ENCODE measurements at places on chromosomes 3 and 15. TPM values are rescaled to one million over a fixed set of nuclear protein-coding genes. Genes with fewer than 3 reads are reported as not detected.
A peak's percentile ranks its signal among the peaks of the same experiment; 100 is the strongest.

The NR2E3 gene
- not detected for total RNA-seq

The CCDC50 gene
- 26.5 TPM for total RNA-seq

The KCNMB3 gene
- total RNA-seq = 0.33 TPM

The AGTR1 gene
- total RNA-seq = not detected

The MESP2 gene
- 0.14 TPM for total RNA-seq

- no peak for DNase-seq
- no peak overlapping the region for H3K27ac ChIP-seq
- H3K4me1 ChIP-seq = no peaks in the 10 kb centered on the region
- H3K27me3 ChIP-seq = no peaks in the 10 kb centered on the region
- H3K36me3 ChIP-seq = no peaks in the 10 kb centered on the region
These were observed 399.6 kb upstream of the EPHA3 start for GRCh38 chr3:88707837-88708236.

The OR5H6 gene
- not detected for total RNA-seq

- no peaks in the 10 kb centered on the region for H3K36me3 ChIP-seq
- H3K4me1 ChIP-seq = no peaks in the 10 kb centered on the region
- no peak overlapping the region for H3K4me3 ChIP-seq
- no peak for DNase-seq
These were observed 415.4 kb downstream of the MAGI1 start for GRCh38 chr3:65623362-65623761.

GRCh38 chr15:59158701-59159034 lies 48.0 kb upstream of the LDHAL6B start:
- no peaks in the 10 kb centered on the region for H3K27me3 ChIP-seq
- no peak overlapping the region for H3K4me3 ChIP-seq
- no peak overlapping the region for H3K27ac ChIP-seq
- no peaks in the 10 kb centered on the region for H3K36me3 ChIP-seq
- DNase-seq = no peak

- H3K4me1 ChIP-seq = peaks cover 2% of the 10 kb centered on the region
- H3K27ac ChIP-seq = no peak overlapping the region
- H3K36me3 ChIP-seq = no peaks in the 10 kb centered on the region
- H3K4me3 ChIP-seq = no peak overlapping the region
- H3K27me3 ChIP-seq = no peaks in the 10 kb centered on the region
These were observed 6.7 kb upstream of the BFSP2 start for GRCh38 chr3:133393204-133393603.

The EIF4G1 gene
- total RNA-seq = 479 TPM

The C3orf20 gene
- not detected for total RNA-seq

GRCh38 chr3:77158730-77159581 lies 119.1 kb downstream of the ROBO2 start:
- no peaks in the 10 kb centered on the region for H3K27me3 ChIP-seq
- no peaks in the 10 kb centered on the region for H3K4me1 ChIP-seq
- no peak overlapping the region for H3K27ac ChIP-seq
- H3K4me3 ChIP-seq = no peak overlapping the region
- no peak for DNase-seq
- H3K36me3 ChIP-seq = no peaks in the 10 kb centered on the region

The CHRM5 gene
- total RNA-seq = not detected

The CPLX3 gene
- total RNA-seq = 0.11 TPM

The MKRN3 gene
- total RNA-seq = 2.2 TPM

DNA sequence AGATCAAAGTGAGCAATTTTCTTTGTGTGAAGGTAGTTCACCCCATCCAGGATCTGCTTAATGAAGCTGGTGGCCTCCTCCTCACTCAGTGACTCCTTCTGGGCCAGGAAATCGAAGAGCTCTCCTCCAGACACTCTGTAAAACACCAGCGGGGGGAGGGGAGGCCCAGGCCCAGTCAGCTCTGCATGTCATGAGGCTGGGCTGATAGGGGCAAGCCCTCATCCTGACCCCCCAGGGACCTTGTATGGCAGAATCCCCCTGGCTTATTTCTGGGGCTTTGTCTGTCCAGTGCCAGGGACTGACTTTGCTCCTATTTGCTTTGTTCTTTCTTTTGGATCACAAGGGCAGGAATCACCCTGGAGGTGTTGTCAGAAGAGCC lies 74.9 kb downstream of the DAPK2 start:
- H3K27ac ChIP-seq = peak overlapping the region; percentile 97
- H3K4me3 ChIP-seq = no peak overlapping the region
- peak; percentile 78 for DNase-seq
- H3K27me3 ChIP-seq = no peaks in the 10 kb centered on the region

The CD200R1 gene
- 1.4 TPM for total RNA-seq

The SPCS1 gene
- 120 TPM for total RNA-seq

- H3K36me3 ChIP-seq = no peaks in the 10 kb centered on the region
- H3K4me1 ChIP-seq = no peaks in the 10 kb centered on the region
- H3K27ac ChIP-seq = no peak overlapping the region
- DNase-seq = no peak
- no peak overlapping the region for H3K4me3 ChIP-seq
- no peaks in the 10 kb centered on the region for H3K27me3 ChIP-seq
These were observed 36.8 kb downstream of the SNTN start for GRCh38 chr3:63689285-63689684.

The GOLGA8J gene
- not detected for total RNA-seq

The AHSG gene
- total RNA-seq = not detected

GRCh38 chr3:126119008-126119675 lies 35.2 kb upstream of the SLC41A3 start:
- no peak for DNase-seq
- no peaks in the 10 kb centered on the region for H3K36me3 ChIP-seq
- H3K27me3 ChIP-seq = no peaks in the 10 kb centered on the region
- H3K4me3 ChIP-seq = no peak overlapping the region

DNA sequence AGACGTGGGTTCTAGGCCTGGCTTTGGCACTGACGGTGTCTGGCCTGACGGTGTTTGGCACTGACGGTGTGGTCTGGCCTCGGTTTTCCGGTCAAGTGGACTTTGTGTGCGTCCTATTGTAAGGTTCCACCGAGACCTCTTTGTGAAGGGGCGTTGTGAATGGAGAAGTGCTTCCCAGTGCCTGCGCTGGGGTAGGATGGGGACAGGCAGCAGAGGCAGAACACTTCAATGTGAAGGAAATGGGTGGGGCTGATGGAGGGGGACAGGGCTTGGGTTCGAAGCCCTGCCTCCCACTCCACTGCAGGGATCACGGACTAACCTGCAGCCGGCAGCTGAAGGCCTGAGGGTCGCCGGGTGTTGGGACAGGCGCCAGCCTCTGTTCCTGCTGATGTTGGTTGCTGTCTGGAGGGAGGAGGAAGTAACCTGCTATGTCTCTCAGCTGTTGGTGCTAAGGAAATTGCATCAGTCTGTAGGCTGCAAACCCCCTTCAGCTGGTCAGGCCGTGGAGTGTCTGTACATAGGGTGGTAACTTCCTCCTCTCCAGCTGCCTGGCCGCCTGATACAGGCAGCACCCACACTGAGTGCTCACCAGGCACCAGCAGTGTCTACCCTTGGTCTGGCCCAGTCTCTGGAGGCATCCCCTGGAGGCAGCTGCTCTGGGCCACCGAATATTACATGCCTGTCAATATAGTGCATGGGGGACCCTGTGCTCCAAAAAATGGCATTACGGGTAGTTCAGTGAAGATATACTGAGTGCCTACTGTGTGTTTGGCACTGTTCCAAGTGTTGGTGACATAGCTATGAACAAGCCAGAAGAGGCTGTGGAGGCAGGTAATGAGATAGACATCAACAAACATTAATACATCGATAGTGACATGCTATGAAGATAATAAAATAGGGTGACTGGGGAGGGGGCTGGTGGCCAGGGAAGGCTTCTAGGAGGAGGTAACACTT lies 1.1 kb downstream of the TM6SF1 start:
- H3K4me3 ChIP-seq = peak overlapping the region; percentile 69
- peak overlapping the region; percentile 59 for H3K27ac ChIP-seq
- DNase-seq = peak; percentile 39
- H3K4me1 ChIP-seq = peaks cover 8% of the 10 kb centered on the region
- H3K36me3 ChIP-seq = no peaks in the 10 kb centered on the region

The AADACL2 gene
- not detected for total RNA-seq

- DNase-seq = peak; percentile 77
- H3K27me3 ChIP-seq = no peaks in the 10 kb centered on the region
- peaks cover 4% of the 10 kb centered on the region for H3K36me3 ChIP-seq
- H3K4me1 ChIP-seq = peaks cover 24% of the 10 kb centered on the region
- H3K4me3 ChIP-seq = peak overlapping the region; percentile 91
These were observed 463 bp downstream of the TERC start for GRCh38 chr3:169764312-169764881.

DNA sequence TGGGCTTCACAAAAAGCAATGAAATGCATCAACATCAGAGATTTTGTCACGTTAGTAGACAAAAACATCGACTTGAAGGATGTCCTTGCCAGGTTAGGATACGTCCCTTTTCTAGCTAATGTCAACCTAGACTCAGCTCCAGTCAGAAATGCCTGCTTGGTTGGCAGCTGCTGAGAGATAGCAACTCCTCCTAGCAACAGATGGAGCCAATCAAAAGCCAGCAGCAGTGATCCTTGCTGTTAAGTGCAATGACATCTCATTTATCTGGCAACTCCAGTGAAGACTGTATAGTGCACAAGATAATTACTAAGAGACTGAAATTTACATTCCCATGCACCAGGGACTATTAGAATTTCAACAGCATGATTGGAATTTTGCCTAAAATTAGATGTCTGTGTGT lies 424.1 kb downstream of the FGF12 start:
- H3K27me3 ChIP-seq = no peaks in the 10 kb centered on the region
- H3K27ac ChIP-seq = no peak overlapping the region
- no peak for DNase-seq
- no peak overlapping the region for H3K4me3 ChIP-seq
- no peaks in the 10 kb centered on the region for H3K36me3 ChIP-seq
- H3K4me1 ChIP-seq = no peaks in the 10 kb centered on the region

DNA sequence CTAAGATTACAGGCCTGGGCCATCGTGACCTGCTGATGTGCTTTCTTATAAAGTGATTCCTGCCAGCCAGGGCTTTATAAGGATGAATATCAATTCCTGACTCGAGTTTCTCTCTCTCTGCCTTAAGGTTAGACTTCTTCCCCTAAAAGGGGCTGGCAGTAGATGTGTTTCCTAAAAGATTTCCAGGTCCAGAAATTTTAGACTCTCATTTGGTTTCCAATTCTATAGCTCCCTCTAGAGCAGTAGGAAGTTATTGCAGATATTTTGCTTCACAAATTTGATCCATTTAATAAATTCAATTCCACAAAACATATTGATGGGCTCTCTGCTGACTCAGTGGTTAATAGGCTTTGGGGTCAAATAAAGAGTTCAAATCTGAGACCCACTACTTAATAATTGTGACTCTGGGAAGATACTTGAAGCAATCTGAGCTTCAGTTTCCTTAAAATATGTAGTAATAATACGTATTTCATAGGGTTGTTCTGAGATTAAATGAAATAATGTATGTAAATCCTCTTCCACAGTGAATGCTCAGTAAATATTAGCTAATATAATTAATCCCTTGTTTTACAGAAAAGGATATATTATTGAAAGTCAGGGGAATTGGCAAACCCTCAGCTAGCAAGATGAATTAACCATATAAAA lies 2.1 kb downstream of the TRIM69 start:
- peak overlapping the region; percentile 38 for H3K4me3 ChIP-seq
- peak overlapping the region; percentile 47 for H3K27ac ChIP-seq
- peaks cover 8% of the 10 kb centered on the region for H3K36me3 ChIP-seq
- DNase-seq = no peak
- H3K4me1 ChIP-seq = peaks cover 47% of the 10 kb centered on the region

GRCh38 chr3:120173056-120173675 lies 78.9 kb upstream of the GSK3B start:
- H3K4me3 ChIP-seq = no peak overlapping the region
- no peaks in the 10 kb centered on the region for H3K27me3 ChIP-seq
- no peak for DNase-seq
- H3K4me1 ChIP-seq = no peaks in the 10 kb centered on the region
- no peaks in the 10 kb centered on the region for H3K36me3 ChIP-seq
- no peak overlapping the region for H3K27ac ChIP-seq

DNA sequence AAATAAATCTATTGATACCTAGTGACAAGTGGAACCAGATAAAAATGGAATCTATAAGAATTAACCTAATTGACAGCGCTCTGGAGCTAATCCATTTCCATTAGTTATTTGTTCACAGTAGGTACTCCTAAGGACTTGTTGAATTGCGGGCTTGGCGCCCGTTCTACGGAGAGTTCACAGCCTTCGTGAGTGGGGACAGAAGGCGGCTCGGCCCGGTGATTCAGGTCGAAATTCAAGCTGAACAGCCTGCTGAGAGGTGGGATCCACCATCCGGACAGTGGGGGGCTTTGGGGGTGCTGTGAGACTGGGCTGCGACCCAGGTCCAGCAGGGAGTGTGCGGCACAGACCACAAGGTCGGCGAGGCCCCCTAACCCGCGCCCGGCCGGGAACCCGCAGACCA lies 779 bp upstream of the CTNNB1 start:
- no peak for DNase-seq
- H3K36me3 ChIP-seq = peaks cover 11% of the 10 kb centered on the region
- peak overlapping the region; percentile 83 for H3K27ac ChIP-seq
- peaks cover 29% of the 10 kb centered on the region for H3K4me1 ChIP-seq
- peaks cover 11% of the 10 kb centered on the region for H3K27me3 ChIP-seq

DNA sequence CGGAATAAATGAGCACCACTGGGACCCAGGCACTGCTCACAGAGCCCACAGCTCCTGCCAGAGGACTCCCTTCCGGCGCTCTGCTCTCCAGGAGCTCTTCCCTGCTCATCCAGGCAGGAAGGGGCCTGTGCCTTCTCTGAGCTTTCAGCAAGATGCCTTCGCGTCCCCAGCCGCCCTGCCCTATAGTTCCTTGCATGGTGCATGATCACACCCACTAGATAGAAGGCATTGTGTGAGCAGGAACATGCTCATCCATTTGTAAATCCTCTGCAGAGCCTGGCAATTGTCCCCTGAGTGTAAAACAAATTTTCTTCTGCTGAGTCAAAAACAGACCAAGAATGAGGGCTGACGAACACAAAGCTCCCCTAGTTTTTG lies 181.6 kb downstream of the MEGF11 start:
- no peak overlapping the region for H3K4me3 ChIP-seq
- no peaks in the 10 kb centered on the region for H3K4me1 ChIP-seq
- no peak overlapping the region for H3K27ac ChIP-seq
- H3K36me3 ChIP-seq = no peaks in the 10 kb centered on the region

The ACVR2B gene
- 5.7 TPM for total RNA-seq

DNA sequence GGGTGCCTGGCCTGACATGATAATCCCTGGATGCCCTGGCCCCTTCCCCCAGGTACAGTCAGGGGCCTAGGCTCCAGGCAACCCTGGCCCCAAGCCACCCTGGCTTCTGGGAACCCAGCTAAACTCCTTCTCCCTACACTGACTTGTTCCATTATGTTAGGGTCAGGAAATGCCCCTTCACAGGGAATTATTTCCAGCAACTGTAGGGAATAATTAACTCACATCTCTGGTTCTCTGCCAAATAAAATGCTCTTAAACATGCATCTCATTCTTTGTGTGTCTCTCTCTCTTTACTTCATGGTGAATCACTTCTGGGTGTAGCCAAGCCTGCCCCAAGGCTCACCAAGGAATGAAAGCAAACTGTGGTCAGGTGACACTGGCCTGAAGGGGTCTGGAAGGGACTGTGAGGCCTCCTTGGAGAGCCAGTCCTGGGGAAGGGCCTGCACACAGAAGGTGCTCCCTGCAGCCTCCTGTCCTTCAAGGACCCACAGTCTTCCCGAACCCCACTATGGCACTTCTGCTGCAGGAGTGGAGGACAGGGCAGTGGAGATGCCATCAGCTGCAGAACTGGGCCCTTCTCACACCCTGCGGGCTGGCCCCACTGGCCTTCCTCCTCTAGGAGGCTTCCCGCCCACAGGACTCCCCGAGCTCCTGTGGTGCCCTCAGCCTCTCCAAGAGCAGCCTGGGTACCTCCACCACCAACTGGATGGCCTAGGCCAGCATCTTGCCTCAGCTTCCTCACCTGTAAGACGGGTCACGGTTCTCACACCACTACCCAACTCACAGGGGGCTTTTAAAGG lies 17.6 kb downstream of the TKT start:
- H3K4me1 ChIP-seq = no peaks in the 10 kb centered on the region
- DNase-seq = no peak
- no peak overlapping the region for H3K4me3 ChIP-seq
- H3K27me3 ChIP-seq = no peaks in the 10 kb centered on the region
- H3K27ac ChIP-seq = no peak overlapping the region
- H3K36me3 ChIP-seq = peaks cover 21% of the 10 kb centered on the region

The ITGA11 gene
- total RNA-seq = 2.9 TPM

Measured in activated CD4-positive, alpha-beta T cell treated with anti-CD3 and anti-CD28 coated beads for 36 hours (primary cell).